ENCODE measurements at places on chromosomes 16 and 17.

GRCh38 chr17:31811101-31811500 lies 47.9 kb downstream of the COPRS start:
- DNase-seq, result no peak

GRCh38 chr17:47980541-47980940 lies 9.6 kb downstream of the CDK5RAP3 start:
- DNase-seq, result no peak

DNA sequence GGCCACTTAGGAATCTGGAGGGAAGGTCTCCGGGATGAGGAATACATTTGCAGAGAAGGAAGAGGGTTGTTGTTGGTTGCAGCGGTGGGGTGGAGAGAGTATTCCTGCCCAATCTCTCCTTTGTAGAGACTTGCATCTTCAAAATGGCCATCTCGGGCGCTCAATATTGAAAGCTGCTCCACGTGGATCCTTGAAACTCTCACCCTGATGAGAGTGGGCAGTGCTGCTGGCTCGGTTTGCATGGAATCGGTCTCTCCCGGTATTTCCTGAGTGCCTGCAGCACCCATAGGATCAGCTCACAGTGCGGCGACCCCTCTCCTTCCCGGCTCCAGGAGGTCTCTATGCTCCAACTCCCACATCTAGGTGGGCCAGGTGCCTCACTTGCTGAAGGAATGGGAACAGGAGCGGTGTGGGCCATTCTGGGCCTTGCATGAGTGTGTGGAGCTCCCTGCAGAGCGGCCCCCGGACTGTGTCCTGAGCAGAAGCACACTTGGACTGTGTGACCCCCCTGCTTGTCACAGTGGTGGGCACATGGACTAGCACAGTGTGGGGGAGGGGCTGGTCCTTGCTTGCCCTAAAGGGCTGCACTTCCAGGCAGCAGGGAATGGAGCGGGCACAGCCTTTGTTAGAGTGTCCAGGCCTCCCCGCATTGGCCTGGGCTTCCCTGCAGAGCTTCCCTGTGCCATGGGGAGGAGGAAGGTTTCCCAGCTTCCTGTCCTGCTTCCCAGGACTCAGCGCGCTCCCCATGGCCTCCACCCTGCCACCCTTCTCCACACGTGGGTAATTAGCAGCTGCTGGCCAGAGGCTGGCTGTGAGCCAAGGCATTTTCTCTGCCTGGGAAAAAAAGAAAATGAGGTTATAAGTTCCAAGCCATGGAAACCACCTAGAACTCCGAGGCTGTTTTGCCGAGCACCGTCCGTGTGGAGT lies 139.3 kb downstream of the IRF8 start:
- no peak for DNase-seq

DNA sequence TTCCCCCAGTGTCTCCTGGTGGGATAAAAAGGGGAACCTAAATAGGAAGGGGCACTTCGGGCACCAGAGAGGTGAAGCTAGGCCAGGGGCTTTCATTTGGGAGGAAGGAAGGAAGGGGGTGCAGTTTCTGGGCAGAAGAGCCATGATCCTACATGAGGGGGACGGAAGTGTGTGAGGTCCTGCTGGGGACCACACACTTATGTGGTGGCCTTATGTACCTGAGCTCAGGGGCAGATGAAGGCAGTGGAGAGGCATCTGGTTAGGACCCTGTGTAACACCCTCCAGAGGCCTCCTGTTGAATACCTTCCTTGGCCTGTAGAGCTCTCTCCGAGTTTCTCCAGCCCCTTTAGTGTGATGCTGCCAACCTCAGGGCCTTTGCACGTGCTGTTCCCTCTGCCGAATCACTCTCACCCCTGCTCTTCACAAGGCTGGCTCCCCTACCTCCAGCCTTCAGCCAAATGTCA lies 21.2 kb downstream of the IGFBP4 start:
- DNase-seq, result no peak

DNA sequence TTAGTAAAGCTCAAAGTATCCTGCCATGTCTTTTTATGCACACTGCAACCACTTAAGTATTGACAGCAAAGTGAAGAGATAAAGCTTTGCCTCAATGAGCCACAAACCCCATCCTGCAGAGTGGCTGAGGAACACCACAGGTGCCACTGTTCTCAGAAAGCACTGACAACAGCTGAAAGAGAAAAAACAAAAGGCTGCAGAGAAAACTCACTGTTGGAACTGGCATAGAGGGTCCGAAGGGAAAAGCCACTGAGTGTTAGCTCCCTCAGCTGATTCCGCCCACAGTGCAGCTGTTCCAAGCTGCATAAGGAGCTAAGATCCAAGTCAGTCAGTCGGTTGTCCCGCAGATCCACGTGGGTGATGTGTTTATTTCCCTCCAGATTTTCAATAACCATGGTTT lies 48.3 kb downstream of the PHLPP2 start:
- no peak for DNase-seq

All from activated T-helper 1 cell treated with anti-CD3 and anti-CD28 coated beads, Interleukin-2, amount 50 U/mL, for 16 hours (primary cell).